ENCODE measurements at places on chromosomes 3 and 15.

- no peak for DNase-seq
These were observed 411.2 kb downstream of the NAALADL2 start for GRCh38 chr3:175270198-175270837.

DNA sequence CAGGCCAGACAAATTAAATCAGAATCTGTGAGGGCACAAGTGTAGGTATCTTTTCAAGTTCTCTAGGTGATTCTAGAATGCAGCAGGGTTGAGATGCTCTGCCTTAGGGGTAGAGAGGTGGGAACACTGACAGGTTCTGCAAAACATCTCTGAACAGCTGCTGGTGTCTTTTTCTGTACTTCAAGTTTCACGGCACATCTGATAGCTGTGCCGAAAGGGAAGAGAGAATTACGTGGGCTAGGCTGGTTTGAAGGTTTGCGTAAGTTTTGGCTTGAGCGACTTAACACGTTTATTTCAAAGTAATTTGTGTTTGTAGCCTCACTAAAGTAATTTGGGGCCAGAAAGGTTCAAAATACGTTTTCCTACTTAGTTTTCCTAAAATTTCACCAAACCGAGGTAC is 22.5 kb downstream of the PXK start:
- no peak for DNase-seq

DNA sequence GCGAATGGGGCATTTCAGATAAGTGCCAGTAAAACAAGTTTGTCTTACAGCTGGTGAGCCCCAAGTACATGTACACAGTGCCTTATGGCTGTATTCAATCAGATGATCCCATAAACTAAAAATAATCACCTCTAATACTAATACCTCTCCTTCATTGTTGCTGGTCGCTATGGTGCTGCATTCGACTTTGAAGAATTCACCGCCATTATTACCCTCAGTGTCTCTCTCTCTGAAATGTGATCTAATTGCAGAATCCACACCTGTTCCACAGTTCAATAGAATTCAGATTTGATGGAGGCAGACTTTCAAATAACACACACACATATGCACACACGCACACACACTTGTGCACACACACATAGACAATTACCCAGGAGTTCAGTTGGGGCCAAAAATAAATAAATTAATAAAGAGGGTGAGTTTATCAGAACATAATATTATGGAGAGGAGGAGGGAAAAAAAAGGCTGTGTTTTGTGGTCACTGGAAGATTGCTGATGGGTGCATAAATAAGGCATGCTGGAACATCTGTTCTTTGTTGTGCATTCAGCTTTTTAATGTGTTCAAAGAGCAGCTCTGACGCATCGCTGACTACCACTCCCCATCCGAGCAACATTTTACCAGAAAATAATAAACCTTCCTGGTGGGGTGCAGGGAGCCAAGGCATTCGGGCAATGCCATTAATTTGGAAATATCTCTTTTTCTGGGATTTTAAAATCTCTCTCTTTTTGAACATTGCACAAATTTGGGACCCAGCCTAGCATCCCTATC is 235.7 kb downstream of the SATB1 start:
- no peak for DNase-seq

GRCh38 chr3:136211547-136211946 is 15.4 kb upstream of the MSL2 start:
- DNase-seq: no peak

GRCh38 chr3:82736696-82737277 is 975.3 kb upstream of the GBE1 start:
- DNase-seq: no peak

- DNase-seq: no peak
These were observed 27.9 kb downstream of the CFAP100 start for GRCh38 chr3:126422571-126423091.
